Activated CD8-positive, alpha-beta T cell treated with anti-CD3 and anti-CD28 coated beads, Interleukin-2, amount 10 ng/mL, durations not matched to agents 7 days and 5 days (primary cell): ENCODE measurements at places on chromosomes 13 and 19. TPM values are rescaled to one million over a fixed set of nuclear protein-coding genes. Genes with fewer than 3 reads are reported as not detected.

Gene ZNF579
- 5.6 TPM for total RNA-seq

Gene FPR1
- not detected for total RNA-seq

Gene CD22
- total RNA-seq = 0.63 TPM

Gene AMER2
- not detected for total RNA-seq

Gene PRTN3
- not detected for total RNA-seq

Gene AP3D1
- 91.5 TPM for total RNA-seq

Gene ZBTB45
- total RNA-seq = 16.7 TPM

Gene RASIP1
- 0.26 TPM for total RNA-seq

Gene VSTM2B
- not detected for total RNA-seq

Gene ATP4B
- total RNA-seq = not detected

GRCh38 chr19:928471-929202 is 2.8 kb downstream of the ARID3A start:
- no peak for DNase-seq

DNA sequence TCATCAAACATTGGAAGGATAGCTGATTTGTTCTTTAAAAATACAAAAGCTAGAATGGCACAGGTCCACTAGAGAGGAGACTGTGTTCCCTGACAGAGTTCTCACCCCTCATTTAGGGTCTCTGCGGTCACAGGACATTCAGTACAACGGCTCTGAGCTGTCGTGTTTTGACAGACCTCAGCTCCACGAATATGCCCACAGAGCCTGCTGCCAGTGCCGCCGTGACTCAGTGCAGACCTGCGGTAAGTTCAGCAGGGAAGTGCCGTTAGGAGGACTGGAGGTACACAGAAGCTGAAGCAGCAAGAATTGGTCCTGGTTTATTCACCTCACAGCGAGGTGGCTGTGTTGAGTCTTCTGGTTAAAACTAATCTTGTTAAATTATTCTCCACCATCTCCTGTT is 90.0 kb downstream of the TNFRSF19 start:
- no peak for DNase-seq

- no peak for DNase-seq
These were observed 12.6 kb upstream of the GNA15 start for GRCh38 chr19:3123088-3123721.

DNA sequence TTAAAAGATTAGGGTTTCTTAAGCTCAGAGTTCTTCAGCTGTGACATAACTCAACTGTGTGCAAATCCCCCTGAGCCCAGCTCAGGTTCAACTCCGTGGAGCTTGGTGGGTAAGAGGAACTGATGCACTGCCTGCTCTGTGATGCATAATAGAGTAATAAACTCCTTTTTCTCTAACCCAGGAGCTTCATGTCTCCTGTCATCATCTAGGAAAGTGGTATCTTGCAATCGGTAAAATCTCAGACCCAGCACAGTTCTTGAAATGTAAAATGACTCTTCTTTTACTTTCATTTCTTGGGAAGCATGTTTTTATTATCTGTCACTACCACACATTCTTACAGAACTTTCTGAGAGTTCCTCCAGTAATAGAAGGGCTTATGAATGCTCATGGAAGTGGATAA is 123.8 kb upstream of the PCDH9 start:
- no peak for DNase-seq

GRCh38 chr13:29543230-29544215 is 52.0 kb downstream of the SLC7A1 start:
- peak; percentile 24 for DNase-seq

DNA sequence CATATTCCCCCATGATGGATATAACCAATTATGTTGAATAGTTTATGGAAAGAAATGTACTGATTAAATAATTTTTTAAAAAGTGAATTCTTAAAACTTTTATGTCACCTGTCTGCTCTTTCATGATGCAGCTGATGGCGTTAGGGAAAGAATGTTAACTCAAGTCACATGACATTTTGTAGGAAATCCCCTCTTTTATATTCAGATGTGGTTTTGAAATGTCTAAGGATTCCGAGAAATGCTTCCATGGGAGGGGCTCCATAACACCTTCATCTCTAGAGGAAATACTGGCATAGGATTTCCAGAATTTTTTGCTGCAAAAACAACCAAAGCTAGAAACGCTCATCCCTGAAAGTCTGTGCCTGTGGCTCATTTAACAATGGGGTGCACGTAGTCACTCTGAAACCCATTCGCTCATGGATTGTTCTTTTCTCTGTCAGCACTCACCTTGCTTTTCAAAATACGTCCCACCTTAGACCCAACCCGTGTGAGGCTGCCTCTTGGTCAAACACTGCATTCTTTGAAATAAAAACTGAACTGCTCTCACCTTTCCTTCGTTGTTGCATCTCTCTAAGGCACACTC is 288.9 kb downstream of the SHISA2 start:
- no peak for DNase-seq

DNA sequence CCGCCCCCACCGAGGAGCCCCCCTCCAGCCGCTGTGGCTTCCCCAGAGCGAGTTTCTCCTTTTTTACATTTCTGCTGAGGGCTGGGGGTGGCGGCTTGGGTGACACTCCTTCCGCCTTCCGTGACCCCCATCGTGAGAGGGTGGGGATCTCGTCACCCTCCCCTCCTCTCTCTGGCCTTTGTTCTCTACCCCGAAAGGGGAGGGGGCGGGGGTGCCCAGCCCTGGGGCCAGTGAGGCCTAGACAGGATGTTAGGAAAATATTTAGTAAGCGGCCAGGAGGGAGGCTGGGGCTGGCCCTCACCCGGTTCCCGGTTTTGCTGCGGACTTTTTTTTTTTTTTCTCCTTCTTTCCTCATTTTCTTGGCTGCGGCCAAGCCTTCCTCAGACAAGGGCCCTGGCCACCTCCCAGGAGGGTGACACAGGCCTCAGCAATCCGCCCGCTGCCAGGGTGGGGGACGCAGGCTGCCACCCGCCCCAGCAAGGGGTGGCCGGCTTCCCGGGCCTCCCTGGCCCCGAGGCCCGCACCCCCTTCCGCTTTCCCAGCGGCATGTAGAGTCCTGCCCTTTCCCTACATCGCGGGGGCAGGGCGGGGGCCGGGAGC is 3.9 kb downstream of the MIDN start:
- DNase-seq = peak; percentile 87

- DNase-seq = no peak
These were observed 379.3 kb upstream of the SGCG start for GRCh38 chr13:22801402-22802003.

GRCh38 chr19:12596927-12597548 is 13.6 kb downstream of the ZNF490 start:
- DNase-seq = no peak

- no peak for DNase-seq
These were observed 13.4 kb downstream of the TM6SF2 start for GRCh38 chr19:19259741-19260140.

DNA sequence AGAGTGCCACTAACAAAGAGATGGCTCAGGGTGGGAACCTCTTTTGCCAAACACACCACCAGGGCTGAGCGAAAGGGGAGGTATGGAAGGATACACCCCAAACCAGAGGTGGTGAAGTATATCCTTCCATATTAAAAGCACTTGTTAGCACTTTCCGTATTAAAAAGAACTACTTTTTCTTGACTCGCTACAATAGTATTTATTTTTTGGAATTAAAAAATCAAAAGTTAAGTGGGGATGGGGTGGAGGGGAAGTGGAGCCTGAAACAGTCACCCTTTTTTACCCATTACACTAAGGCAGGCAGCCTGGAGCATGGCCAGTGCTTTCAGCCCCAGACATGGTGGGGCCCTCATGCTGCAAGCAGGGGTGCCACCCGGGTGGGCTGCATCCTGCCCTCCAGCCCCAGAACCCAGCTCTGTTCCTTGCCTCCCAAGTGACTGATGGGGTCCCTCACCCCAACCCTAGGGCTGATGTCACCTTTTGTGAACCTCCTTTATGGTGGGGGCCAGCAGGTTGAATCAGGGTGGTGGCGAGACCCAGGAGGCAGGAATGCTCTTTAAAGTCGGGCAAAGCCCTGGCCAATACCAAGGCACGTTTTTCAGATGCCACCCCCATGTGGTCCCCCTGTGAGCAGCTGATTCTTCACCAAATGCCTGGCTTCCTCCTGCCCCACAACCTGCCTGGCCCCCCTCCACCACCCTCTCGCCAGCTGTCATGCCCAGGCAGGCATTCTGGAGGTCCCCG is 31.0 kb downstream of the LYL1 start:
- DNase-seq = no peak

DNA sequence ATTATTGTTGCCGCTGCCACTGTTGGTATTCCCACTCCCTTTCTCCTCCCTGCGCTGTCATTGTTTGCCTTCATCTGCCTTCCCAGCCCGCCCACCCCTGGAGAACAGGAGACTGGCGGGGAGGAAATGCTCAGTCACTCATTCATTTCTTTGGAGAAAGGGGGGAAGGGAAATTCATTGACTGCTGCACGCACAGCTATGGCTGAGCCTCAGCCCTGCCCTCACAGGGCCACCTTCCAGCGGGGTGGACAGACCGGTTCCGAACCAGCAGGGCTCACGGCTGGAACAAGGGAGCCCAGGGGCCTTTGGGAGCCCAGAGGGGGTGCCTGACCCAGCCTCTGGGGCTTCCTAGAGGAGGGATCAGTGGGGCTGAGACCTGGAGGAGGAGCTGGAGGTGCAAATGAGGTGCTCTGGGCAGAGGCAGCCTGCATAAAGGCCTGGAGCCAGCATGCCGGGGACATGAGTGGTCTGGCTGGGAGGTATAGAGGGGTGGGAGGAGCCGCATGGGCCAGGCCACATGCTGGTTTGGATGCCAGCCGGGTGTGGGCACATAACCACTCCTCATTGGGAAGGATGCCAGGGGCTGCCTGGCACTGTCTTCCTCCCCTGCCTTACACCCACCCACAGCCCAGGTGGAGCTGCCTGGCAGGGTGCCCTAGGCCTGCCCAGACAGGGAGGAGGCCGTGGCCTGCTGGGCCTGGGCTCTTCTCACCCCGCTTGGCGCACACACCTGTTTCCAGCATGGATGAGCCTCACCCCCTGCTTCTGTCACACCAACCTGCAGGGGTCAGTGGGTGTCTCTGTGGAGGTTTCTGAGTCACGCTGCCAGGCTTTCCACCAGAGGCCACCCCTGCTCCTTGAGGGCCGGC is 26.8 kb downstream of the PPP5C start:
- no peak for DNase-seq

GRCh38 chr13:109989155-109989554 is 202.8 kb upstream of the IRS2 start:
- DNase-seq = no peak

DNA sequence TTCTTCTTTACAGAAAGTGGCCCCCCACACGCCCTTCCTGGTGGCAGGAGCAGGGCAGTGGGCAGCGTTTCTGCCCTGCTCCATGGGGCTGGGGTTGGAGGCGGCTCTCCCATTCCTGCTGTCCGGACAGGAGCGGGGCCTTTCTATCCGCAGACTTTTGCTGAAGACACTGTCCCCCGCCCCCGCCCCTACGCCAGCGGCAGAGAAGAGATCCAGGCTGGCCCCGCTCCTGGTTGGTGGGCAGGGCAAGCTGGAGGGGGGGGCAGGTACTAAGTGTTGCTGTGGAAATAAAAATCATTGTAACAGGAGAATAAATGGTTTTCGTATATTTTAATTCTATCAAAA is 81.7 kb downstream of the ZNF429 start:
- DNase-seq = no peak

GRCh38 chr19:2768365-2769132 is 14.5 kb downstream of the SGTA start:
- no peak for DNase-seq

DNA sequence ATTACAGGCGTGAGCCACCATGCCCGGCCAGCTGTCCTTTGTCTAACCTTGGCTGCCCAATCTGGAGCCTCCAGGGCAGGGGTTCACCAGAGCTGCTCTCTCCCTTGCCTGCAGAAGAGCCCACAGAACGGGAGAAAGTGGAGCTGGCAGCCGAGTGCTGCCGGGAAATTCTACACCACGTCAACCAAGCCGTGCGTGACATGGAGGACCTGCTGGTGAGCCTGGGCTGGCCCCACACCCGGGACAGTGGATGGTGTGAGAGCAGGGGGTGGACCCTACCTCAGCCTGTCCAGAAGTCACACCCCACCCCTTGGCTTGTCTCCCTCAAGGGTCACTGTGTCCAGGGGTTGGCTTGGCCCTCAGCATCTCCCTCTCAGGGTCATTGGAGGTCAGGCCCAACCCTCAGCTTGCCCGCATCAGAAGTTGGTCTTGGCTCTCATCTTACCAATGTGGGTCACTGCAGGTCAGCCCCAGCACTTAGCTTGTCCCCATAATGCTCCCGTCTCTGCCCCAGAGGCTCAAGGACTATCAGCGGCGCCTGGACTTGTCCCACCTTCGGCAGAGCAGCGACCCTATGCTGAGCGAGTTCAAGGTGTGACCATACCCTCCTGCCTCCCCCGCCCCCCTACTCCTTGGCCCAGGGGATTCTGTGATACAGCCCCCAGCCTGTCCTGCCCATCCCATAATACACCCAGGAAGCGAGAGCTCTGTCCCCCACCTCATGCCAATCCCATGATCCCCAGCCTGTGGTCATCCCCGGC is 20.4 kb downstream of the ARHGEF1 start:
- no peak for DNase-seq

DNA sequence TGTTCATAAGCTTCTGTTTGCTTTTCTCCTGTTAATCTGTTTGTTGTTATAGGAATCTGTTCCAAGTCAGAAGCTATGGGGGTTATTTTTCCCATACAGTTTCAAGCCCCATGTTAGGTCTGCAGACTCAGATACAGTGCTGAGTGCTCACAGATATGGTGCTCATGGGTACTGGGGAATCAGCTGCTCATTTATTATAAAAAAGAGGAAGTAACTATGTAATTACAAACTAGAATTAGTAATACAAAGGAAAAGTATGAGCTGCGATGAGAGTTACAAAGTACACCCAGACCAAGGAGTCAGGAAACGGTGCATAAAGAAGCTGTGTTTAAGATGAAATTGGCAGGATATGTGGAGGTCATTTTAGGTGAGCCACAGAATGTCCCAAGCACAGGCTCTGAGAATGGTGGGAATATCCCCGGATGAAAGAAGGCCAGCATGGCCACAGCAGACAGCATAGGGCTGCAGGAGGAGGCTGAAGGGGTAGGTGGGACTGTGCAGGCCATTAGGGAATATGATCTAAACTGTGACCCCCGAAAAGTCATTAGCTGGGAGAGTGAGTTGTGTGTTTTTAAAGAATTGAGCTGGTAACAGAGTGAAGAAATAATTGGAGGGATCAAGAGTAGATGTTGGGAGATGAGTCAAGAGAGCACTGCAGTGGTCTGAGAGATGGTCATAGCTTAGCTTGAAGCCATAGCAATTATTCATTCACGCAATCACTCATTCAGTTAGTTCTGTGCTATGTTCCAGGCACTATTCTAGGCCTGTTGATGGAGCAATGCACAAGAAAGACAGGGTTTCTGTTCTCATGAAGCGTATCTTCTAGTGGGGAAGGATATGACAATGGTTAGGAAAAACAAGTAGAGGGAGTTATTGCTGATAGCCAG is 177.4 kb upstream of the UBL3 start:
- no peak for DNase-seq
